ENCODE measurements at places on chromosomes 2 and 18.

DNA sequence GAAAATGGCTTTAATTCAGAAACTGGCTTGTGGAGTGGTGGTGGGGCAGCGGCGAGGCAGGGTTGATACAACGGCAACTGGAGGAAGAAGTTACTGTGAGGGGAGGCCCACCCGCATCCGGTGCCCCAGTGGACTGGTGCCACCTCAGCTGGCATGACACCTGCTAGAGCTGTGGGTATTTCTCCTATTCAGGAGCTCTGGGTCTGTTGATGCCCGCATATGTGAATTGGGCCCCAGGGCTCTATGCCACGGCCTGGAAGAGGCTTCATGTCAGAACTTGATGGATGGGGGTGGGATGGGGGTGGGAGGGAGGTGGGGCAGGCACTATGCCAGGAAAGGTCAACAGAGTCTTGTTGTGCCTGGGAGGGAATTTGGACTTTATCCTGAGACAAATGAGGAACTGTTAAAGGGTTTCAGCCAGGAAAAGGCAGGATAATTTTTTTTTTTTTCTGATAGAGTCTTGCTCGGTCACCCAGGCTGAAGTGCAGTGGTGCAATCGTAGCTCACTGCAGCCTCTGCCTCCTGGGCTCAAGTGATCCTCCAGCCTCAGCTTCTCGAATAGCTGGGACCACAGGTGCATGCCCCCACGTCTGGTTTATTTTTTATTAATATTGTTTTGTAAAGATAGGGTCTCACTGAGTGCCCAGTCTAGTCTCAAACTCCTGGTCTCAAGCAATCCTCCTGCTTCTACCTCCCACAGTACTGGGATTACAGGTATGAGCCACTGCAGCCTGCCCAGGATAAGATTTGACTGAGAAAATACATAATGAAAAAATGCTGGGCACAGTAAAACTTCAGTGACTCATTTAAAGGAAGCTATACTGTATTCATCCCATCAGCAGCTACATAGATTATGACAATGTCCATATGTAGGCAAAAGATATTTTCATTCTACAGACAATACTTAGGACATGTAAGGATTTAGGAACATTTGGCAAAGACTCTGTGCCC, 52.6 kb downstream of the SH2D6 start:
- DNase-seq: no peak

DNA sequence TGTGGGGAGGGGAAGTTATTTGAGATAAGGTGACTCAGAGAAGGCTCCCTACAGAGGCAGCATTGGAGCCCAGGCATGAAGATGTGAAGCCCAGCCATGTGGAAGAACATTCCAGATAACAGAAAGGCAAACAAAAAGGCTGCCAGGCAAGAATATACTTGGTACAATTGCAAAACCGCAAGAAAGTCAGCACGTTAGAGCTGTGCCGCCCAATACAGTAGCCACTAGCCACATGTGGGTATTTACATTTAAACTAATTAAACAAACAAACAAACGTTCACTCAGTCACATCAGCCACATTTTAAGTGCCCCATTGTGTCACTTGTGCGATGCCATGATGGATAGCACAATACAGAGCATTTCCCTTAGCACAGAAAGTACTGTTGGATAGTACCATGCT, 179.6 kb downstream of the SATB2 start:
- DNase-seq: peak; percentile 16

DNA sequence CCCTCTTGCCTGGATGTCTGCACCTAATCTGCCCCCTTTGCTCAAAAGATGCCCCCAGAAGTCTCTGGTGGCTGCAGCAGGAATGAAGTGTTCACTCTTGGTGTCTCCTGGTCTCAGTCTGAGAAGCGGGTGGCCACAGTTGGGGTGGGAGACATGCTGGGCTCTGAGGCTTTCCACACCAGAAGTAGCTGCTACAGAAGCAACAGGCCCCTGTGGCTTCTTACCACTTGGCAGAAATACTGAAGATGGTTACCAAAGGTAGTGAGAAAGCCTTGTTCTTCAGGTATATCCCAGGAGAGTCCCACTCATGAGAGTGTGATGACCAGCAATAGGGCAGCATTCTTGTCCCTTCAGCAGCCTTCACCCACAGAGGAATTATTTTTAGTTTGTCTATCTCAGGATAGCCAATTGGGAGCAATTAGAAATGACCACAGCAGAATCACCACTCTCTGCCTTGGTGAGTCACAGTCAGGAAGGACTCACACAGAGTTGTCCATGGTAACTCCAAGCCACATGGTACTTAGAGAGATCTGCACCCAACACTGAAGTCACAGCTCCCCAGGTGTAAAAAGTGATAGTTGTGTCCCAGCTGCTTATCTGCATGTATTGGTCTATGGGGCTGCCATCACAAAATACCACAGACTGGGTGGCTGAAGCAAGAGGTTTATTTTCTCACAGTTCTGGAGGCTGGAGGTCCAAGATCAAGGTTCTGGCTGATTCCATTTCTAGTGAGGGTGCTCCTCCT, 169.8 kb upstream of the ID2 start:
- DNase-seq: no peak

- no peak for DNase-seq
Measured at GRCh38 chr2:39725401-39725800, 53.7 kb downstream of the THUMPD2 start.

DNA sequence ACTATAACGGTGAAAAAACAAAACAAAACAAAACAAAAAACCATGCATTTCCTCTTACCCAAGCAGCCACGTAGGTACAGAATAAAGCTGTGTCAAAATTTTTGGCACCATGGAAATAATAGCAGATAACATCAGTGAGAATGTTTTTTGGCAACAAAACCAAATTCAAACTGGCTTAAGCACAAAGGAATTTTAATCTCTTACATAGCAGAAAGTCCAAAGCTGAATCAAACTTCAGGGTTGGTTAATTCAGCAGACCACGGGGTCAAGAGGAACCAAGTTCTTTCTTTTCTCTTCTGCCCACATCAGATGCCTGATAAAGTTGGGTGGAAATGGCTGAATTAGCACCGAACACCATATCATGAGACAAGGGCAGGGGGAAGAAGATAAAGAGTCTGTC, 129.5 kb downstream of the PAX3 start:
- no peak for DNase-seq

DNA sequence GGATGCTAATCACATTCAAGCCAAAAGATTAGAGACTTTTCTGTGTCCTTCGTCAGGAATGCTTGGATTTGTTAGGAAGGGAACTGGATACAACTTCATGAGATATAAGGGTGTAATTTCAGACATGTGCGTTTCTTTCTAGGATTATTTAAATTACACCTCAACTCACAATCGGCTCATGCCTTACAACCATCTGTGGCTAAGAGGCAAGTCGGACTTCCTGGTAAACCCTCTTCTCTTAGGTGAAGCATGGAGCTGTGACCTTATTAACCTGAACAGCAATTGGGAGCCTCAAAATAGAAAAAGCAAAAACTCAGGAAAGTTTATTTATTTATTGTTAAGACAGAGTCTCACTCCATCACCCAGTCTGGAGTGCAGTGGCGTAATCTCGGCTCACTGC, 61.8 kb downstream of the SEMA4F start:
- no peak for DNase-seq

- DNase-seq: peak; percentile 82
Measured at GRCh38 chr2:219475697-219476651, 22.7 kb upstream of the GMPPA start.

GRCh38 chr2:40535972-40536371, 84.1 kb upstream of the SLC8A1 start:
- no peak for DNase-seq

DNA sequence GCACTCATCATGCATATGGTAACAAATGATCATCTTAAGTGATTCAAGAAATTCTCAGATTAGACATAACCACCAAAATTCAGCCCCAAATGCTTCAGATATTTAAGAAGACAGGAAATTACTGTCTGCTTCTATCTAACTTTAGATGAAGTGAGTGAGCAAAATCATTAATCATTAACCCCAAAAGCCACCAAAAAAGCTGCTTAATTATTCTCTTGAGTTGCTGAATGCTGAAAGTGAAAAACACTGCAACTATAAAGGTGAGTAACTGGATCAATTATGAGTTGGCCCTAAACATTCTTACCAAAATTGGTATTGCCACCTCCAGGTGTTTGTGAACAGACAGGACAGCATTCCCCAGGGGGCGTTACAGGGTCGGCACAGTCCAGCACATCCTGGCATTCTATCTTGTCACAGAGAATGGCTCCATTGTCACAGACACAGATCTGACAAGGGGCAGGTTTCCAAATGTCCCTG, 69.6 kb downstream of the COL5A2 start:
- no peak for DNase-seq

DNA sequence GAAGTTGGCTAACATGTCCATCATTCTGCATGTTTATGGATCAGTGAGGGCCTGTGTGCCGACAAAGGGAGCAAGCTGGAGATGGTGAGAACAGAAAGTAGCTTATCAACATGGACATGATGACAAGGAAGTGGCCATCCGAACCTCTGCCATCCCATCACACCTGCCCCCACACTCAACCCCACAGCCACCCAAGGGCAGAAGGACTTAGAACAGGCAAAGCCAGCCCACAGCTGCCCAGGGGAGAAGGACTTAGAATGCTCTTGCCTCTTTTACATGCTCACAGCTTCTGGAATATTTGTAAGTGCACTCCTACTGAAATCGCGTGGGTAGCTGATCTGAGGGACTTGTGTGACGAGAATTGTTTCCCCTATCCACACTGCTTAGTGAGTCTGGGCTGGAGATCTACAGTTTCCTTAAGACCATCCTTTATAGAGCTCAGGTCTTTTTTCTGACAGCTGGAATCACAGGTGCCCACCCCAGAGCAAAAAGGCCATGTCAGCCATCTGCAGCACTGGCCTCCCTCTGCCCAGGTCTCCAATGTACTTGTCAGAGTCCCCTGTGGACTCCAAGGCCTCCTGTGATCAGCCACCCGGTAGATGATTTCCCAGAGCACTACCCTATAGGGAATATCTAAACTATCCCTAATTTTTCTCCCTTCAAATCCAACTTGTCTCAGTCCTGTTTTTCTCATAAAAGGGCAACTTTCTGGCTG, 154.1 kb downstream of the SMAD7 start:
- no peak for DNase-seq

- DNase-seq: no peak
Measured at GRCh38 chr2:10301941-10302478, 694 bp upstream of the HPCAL1 start.

GRCh38 chr18:62897153-62897552, 181.8 kb downstream of the PHLPP1 start:
- DNase-seq: no peak

DNA sequence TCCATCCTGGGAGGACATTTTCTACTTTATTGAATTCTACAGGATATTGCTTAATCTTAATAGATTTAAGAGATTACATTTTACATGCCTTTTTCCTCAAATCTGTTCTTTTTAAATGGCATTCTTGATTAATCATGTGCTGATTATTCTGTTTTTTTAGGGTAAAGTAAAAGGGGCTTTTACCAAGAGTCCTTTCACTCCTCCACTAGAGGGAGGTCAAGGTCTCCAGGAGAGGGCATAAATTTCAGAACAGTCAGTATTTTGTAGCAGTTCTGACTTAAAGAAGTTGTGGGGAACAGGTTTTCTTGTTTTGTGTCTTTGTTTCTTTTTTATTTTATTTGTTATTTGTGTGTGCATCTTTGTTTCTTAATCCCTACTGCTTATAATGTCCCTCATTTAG, 25.4 kb downstream of the WDR75 start:
- DNase-seq: peak; percentile 19

- peak; percentile 36 for DNase-seq
Measured at GRCh38 chr2:46876741-46877384, 38.7 kb downstream of the MCFD2 start.

- DNase-seq: no peak
Measured at GRCh38 chr18:63158676-63159291, 160.8 kb downstream of the BCL2 start.

DNA sequence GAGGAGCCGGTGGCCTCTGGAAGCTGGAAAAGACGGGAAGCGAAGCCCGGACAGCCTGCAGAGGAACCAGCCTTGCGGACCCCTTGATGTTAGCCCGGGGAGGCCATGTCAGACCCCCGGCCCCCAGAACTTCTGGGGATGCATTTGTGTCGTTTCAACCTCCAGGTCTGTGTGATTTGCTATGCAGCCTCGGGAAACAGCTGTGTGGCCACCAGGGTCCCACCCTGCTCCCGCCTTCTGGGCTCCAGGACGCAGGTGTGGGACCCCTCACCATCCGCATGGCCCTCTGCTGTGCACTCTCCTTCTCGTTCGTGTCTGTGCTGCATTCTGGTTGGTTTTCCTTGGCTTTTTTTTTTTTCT, 13.3 kb downstream of the NEU4 start:
- DNase-seq: no peak

GRCh38 chr2:69914950-69915945, at the start of gene MXD1:
TSS of gene MXD1 (plus strand) at chr2:69915109. CDS start at chr2:69915331, 222 bp downstream.
- DNase-seq: peak; percentile 28

- DNase-seq: no peak
Measured at GRCh38 chr2:115299199-115299598, 856.8 kb downstream of the DPP10 start.

GRCh38 chr18:75205514-75206132, 3.3 kb downstream of the PTGR3 start:
- no peak for DNase-seq

DNA sequence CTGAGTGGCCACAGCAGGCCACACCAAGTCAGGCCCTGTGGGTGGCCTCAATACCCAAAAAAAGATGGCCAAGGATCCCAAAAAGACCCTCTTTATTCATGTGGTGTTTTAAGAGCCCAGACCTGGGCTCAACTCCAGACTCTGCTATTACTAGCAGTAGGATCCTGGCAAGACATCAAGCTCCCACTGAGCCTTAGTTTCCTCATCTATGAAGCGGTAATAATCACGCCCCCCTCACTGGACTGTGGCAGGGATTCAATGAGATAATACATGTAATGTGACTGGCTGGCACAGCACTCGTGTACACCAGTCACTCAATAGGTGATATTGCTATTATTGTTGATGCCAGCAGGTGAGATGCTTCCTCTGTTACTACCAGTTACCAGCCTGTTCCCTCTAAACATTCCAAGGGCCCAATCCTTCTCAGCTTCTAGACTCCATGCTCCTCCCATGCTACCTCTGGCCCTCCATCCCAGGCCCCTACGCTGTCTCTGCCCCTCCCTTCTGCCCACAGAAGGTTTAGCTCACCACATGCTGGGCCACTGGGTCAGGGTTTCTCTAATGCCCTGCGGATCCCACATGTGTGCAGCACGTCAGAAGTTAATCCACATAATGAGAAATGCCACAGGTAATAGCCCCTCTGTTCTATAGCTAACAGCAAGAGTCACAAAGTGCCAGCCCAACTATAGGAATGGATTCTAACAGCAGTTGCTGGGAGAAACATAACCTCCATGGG, 51.2 kb downstream of the SLC4A5 start:
- no peak for DNase-seq

- no peak for DNase-seq
Measured at GRCh38 chr18:28999726-29000125, 822.8 kb upstream of the CDH2 start.

- DNase-seq: no peak
Measured at GRCh38 chr2:174038462-174038861, 73.3 kb upstream of the SP3 start.

GRCh38 chr2:25269233-25269632, 72.5 kb downstream of the DNMT3A start:
- DNase-seq: no peak

- no peak for DNase-seq
Measured at GRCh38 chr2:26575836-26576564, 65.2 kb downstream of the CIB4 start.

GRCh38 chr2:37219046-37219445, 12.3 kb downstream of the CEBPZ start:
- DNase-seq: no peak
